Esophagus squamous epithelium (tissue), 5 donors: ENCODE measurements at places on chromosomes 5 and 9.

DNA sequence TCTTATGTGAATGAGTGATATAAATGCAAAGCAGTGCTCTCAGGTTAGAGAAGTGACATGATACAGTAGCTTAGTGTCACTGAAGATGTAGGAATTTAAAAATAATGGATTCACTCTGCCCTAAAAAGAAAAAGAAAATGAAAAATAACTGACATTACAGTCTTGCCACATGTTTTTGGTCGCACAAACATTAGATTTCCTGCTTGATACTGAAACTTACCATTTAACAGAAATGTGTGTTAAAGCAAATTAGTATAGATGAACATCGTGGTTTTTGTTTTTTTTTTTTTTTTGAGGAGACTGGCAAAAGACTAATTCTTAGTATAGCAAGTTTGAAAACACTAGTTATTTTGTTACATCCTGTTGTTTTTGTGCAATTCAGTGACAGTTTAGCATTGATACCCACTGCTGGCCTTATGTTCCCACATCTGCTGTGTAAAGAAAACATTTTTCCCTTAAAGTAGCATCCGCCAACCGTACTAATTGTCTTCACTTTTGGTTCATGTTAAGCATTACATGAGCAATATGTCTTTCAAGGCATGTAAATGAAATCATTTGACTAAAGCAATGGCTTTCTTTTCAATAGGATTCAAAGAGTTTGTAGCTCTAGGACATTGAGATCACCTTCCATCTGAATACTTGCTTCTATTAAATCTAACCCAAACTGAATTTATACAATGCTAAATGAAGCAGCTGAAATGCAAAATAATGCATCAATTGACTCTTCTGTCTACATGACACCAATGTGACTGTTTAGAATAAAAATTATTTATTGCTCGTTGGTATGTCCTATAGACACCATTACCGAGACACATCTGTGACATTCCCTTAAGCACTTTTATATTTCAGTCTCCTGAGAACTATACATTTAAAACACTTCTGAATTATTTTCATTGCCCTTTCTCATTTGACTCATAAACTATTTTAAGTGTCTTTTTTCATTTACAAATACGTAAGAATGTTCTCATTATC, 859.1 kb downstream of the MAT2B start:
- no peak for DNase-seq

DNA sequence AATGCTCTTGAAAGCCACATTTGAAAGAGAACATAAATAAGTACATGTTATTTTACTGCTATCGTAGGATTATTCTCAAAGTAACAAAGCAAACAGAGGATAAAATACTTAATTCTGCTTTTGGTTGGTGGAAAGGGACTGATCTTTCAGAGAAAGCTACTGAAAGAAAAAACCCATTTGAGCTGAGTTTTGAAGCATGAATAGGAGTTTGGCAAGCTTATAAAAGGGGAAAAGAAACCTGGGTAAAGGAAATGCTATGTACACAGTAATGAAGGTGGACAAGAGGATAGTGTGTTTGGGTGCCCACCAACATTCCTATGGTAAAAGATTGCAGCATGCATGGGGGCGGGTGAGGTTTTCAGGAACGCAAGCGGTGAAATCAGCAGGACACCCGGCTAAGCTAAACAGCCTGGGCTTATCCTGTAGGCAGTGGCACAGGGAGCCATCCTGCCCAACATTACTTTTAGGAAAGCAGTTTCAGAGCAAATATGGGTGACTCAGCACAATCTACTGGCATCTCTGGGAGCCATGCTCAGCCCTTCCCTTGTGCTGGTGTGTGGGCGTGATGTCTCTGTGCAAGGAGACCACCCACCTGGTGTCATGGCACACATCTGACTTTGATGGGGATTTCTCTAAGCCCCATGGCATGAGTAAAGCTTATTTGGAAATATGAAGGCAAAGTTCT, 673.9 kb upstream of the KLF4 start:
- DNase-seq = no peak

DNA sequence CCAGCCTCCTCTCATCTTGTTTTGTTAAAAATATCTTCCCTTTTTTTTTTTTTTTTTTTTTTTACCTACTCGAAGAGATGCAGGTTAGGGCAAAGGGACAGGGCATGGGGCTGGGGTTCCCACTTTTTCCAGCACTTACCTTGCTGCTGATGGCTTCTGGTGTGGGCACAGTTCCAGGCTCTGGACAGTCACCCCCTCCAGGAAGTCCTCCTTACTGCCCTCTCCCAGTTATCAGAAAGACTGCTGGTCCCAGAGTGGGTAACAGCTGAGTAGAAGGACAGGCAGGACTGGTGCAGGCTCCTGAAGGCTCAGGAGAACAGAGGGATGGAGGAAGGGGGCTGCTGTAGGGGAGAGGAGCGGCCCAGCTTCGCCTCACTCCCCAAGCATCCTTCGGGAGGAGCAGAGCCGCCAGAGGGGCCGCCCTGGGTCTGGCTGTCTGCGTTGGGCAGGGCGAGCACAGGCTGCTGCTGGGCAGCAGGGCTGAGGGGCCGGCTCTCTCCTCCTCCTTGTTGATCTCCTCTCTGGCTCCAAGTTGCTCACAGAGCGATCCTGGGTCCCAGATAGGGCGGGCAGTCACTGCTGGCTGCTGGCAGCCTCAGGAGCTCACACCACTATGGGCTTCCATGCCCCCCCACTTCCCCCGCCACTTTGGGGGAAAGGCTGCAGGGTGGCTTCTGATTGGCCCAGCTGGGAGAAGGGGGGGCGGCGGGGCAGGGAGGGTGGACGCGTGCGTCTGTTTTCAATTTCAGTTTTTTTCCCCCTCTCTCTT, at the start of gene PDGFRB:
Gene PDGFRB (minus strand): TSS at position 588 of the 769 bp plus-strand sequence. CDS start 18,798 bp downstream, outside the sequence.
- DNase-seq = no peak

DNA sequence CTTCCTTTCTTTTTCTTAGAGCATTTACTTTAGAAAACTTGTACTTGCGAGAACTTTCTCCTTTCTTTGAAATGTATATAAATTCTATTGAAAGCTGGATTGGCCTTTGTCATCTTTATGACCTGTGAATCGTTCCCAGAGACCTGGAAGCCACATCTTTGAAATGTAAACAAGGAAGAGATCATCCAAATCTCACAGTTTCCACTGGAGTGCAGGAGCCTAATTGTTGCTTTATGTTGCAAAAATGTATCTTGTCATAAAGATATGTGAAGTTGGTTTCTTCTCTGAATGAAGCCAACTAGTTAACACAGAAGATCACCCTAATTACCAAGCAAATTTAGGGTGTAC, 1101.8 kb downstream of the TAF11L14 start:
- no peak for DNase-seq

DNA sequence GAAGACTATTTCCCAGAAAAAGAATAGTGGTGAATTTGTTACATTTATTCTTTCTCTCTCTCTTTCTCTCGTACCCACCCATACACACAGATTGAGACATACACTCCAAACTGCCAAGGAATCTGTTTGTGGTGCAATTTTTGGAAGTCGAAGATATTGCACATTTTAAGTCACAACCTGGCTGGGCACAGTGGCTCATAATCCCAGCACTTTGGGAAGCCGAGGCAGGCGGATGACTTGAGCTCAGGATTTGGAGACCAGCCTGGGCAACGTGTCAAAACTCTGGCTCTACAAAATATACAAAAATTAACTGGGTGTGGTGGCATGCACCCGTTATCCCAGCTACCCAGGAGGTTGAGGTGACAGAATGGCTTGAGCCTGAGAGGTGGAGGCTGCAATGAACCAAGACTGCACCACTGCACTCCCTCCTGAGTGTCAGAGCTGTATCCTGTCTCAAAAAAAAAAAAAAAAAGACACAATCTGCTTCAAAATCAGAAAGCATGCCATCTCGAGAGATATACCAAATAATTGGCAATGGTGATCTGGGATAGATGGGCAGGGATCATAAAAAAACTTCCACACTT, 19.2 kb upstream of the PLIN2 start:
- DNase-seq = no peak

GRCh38 chr5:166566725-166567124, 1724.7 kb upstream of the WWC1 start:
- no peak for DNase-seq

DNA sequence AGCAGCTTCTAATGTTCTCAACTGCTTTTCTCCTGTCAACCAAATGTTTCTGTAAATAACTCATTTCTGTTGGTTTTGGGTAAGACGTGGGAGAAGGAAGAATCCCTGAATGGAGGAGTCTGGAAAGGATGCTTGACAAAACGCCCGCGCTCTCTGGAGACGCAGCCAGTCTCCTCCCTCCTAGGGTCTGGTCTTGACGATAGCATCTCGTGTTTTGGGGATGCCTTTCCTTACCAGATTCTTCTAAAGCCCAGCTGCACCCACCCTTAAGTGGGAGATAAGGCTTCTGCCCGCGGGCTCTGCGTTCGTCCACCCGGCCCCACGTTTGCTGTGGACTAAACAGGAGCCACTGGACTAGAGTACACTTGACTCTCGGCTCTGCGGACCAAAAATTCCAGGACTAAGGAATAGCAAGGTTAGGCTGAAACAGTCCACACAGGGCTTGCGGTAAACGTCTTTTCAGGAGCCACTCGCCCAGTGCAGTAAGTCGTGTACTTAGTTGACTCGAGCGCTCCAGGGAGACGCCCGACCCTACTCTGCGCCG, 491 bp upstream of the CTSL start:
- DNase-seq = no peak

DNA sequence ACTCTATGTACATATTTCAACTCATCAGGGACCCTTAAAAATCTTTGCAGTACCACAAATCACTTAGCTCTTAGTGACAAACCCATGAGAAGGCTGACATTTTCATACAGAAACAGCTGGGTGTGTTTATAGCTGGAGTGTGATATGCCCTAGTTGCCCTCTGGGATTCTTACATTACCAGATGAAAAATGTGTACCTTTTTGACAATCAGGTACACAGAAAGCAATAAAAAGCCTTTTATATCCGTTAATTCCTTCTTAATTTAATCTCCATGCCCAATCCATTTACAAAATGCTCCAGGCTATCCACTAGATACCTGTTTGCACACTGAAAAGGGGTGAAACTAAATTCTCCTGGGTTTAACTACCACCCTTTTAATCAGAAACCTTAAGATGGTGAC, 222.9 kb downstream of the KIAA0825 start:
- no peak for DNase-seq

GRCh38 chr9:81182431-81182830, 506.9 kb downstream of the TLE1 start:
- DNase-seq = no peak

DNA sequence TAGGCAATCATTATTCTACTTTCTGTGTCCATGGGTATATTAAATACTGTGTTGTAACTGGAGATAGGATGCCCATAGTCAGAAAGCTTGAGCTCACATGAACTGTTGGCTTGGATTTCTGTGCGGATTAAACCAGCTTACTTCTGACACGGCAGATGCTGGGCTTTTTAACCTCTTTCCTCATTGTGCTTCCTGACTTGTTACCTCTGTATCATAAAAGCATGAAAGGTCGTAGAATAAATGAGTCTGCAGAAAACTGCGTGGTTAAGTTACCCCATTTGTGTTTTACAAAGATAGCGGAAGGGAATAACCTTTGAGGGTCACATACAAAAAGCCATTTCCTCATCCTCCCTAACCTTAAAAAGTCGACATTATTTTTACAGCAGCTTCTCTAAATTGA, 199.5 kb upstream of the DMRT1 start:
- no peak for DNase-seq

GRCh38 chr5:56168066-56168478, 65.1 kb downstream of the ANKRD55 start:
- no peak for DNase-seq

- DNase-seq = no peak
Observed at GRCh38 chr5:77709340-77709739, 66.8 kb downstream of the TBCA start.

DNA sequence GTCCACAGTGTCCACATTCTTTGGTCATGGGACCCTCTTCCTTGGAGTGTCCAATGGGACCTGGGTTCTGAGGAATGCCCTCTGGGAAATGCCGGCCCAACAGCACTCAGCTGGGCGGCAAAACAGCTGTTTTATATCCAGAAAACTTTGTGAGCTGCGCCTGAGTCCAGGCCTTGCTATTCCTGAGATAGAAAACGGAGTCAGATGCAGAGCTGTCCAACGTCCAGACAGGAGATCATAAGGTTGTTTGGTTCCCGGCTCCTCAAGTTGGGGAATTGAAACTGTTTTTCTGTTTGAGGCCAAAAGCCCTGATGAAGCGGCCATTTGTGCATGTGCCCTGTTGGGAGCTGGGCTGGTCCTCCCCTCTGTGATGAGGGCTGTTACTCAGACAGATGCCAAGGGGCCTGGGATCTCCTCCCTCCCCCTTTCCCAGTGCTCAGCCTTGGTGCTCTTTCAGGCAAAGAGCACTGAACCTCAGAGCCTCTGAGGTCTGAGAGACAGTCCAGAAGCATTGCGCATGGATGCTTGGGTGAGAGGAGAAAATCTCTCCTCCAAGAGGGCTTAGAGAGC, 66.6 kb upstream of the GARNL3 start:
- no peak for DNase-seq

- DNase-seq = no peak
Observed at GRCh38 chr5:115695310-115695880, 69.6 kb upstream of the TMED7 start.
